ENCODE measurements at places on chromosomes 13 and 19.

- no peak for DNase-seq
These were observed 148.0 kb downstream of the FOXO1 start for GRCh38 chr13:40518481-40518882.

DNA sequence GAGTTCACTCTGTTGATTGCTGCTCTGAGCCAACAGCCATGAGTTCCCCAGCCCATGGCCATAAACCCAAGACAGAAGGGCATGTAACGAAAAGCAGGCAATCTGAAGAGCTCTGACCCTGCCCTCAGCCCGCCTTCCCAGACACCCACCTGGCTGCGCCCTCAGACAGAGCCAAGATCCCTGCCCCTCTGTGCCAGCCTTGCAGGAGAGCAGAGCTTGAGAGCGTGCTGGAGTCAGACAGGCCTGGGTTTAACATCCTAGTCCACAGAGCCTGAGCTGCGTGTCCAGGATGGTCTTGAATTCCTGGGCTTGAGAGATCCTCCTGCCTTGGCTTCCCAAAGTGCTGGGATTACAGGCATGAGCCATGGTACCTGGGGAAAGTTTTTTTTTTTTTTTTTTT, 19.0 kb upstream of the EMC10 start:
- DNase-seq, result no peak

DNA sequence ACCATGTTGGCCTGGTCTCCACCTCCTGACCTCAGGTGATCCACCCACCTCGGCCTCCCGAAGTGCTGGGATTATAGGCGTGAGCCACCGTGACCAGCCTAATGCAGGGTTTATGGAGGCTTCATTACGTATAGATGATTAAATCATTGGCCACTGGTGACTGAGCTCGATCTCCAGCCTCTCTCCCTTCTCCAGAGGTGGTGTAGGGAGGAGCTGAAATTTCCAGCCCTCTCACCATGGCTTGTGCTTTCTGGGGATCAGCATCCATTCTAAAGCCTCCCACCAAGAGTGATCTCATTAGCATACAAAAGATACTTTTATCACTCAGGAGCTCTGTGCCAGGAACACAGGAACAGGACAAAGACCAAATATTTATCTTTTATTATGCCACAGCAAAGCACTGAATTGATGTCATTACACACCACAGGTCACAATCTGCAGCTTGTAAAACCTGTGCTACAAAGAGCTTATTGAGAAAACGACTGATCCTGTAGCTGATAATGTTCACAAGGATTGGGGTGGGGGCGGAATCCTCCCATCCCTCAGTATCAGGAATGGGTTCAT, 32.4 kb downstream of the RHPN2 start:
- peak; percentile 4 for DNase-seq

DNA sequence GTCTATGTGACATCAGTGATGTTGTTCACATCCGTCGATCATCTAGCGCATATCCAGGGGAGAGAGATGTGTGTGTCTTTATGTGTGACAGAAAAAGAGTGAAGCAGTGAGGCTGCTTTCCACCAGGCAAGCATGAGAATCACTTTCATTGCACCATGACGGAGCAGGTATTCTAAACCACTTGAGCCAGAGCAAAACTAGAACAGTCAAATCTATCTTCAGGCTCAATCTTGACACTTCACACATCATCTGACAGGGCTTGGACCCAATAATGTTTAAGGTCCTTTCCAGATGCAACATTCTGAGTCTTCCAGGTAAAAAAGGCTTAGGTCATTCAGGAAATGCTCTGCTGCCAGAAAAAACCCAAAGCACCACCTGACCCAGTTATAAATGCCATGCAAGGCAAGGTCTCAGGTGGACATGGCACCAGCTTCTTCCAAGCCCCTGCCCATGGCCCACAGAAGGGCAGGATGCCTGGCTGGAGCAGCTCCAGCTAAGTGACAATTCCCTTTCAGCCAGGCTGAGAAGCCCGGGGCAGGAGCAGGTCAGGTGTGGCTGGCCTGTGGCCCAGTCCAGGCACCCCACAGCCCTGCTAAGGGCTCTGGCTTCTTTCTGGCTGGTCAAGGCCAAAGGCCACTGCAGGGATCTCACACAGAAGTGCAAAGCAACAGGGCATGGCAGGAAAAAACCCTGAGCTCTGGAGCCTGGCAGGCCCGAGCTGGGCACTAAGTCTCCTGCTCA, 5.0 kb downstream of the ELAVL1 start:
- DNase-seq, result no peak

DNA sequence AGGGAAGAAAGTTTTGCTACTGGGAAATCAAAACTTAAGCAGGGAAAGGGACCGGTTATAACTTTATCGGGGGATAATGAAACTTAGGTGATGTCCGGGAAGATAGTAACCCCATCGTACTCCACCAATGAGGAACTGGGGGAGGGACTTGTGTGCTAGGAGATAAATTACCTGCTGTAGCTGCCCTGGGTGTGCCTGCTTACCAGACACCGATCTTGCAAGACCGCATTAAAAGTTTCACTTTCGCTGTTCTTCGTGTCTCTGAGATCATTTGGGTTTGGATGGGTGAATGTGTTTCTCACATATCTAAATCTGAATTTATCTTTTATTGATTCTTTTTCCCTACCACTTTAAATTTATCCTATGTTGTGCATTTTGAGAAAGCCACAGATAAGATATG, 381.4 kb downstream of the SLITRK6 start:
- DNase-seq, result no peak

DNA sequence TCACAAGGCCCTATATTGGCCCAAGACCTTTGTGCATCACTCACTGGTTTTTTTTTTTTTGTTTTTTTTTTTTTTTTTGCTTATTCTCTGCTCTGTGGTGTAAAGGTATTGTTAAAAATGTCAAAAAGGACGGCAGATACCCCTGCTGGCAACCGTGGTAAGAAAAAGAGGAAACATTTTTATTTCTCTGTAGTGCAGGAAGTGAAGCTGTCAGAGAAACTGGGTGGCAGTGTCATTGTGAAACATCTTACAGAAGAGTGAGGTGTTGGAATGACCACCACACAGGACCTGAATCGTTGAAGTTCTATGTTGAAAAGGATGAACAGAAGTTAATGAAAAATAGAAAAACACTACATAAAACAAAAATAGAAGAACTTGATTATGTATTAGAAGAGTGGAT, 346.4 kb downstream of the FGF9 start:
- no peak for DNase-seq

GRCh38 chr19:29378126-29378525, 147.7 kb upstream of the VSTM2B start:
- DNase-seq, result no peak

DNA sequence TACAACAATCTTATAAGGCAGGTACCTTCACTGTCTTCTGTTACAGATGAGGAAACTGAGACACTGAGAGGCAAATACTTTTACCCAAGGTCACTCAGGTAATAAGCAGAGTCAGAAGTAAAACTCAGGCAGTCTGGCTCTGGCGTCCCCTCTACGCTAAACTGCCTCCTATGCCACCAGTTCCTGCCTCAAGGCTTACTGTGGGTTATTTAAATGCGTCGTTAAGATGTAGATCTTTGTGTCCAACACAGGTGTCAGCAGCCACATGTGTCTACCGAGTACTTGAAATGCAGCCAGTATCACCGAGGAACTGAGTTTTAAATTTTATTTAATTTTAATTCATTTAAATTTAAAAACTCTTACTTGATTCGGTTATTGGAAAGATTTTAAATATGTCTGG, 1.9 kb downstream of the HAS1 start:
- no peak for DNase-seq

DNA sequence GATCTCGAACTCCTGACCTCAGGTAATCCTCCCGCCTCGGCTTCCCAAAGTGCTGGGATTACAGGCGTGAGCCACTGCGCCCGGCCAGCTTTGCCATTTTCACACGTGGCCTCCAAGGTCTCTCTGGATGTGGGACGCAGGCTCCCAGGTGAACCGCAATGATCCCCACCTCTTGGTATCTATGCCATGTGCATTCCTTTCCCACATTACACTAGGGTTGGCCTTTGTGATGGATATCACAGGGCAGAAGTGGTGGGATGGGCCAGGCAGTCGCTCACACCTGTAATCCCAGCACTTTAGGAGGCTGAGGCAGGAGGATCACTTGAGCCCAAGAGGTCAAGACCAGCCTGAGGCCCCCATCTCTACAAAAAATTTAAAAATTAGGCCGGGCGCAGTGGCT, 22.4 kb downstream of the FGF21 start:
- no peak for DNase-seq

GRCh38 chr19:441213-441836, 19.5 kb downstream of the SHC2 start:
- no peak for DNase-seq

DNA sequence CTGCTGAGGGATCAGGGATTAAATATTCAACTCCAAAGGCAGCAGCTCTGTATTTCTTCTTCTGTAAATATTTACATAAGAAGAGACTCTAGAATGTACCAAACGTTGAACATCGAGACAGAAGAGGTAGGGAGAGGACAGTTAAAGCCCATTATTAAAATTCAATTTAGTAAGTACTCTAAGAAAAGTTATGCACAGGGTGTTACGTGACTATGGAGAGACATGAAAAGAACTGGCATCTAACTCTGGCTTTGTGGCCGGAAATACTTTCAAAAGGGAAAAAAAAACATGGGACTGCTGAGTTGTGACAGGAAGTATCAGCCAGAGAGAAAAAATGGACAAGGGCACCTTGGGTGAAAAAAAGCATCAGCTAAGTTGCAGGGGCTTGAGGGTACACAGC, 36.7 kb downstream of the LNX2 start:
- no peak for DNase-seq

GRCh38 chr13:39870197-39870747, 214.8 kb downstream of the COG6 start:
- no peak for DNase-seq

- DNase-seq, result no peak
These were observed 222.8 kb upstream of the NBEA start for GRCh38 chr13:34719060-34719875.

DNA sequence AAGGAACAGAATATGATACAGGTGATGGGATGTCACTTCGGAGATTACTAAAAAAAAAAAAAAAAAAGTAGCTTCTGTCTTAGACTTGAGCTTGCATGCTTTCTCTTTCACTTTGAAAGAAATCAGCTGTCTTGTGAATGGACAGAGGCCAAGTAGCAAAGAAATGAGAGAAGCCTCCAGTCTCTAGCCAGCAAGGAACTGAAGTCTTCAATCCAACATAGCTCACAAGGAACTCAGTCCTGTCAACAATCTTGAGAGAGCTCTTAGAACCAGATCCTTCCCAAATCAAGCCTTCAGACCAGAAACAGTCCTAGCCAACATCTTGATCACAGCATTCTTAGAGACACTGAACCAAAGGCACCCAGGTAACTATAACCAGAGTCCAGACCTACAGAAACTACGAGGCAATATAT, 7.7 kb downstream of the N4BP2L2 start:
- DNase-seq, result peak; percentile 84

DNA sequence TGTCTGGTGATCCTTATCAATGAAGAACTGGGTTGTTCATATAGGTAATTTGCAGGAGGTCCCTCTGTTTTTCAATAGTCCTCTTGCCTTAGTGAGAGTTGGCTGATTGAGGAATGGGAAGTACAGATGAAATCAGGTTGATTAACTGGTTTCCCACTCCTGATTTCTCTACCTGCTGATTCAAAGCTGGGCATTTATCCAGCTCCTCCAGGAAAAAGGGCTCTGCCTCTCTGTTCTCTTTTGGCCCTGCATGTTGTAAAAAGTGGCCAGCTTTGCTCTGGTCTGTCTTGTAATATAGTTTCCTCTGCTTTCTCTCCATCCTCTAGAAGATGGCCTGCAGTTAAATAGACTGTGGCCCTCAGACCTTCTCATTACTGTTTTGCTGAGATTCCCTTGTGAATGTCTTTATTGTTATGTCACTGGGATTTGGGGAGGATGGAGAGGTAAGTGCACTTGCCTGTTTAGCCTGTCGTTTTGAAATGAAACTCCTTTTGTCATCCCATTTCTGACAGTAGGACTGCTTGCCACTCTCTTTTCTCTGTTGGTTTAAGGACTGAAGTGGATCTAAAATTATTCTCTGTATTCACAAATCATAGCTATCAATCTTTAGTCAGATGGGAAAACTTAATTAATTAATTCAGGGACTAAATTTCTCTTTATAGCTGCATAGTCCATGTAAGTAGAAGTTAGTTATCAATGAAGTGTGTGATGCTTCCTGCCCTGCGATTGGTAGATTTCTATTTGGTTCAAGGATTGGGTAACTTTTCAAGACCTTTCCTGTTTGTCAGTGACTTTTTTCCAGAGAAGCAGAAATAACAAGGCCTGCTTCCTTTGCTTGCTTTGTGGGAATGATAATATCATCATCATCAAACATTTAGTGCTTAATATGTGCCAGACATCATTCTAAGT, 28.5 kb downstream of the GARRE1 start:
- no peak for DNase-seq

DNA sequence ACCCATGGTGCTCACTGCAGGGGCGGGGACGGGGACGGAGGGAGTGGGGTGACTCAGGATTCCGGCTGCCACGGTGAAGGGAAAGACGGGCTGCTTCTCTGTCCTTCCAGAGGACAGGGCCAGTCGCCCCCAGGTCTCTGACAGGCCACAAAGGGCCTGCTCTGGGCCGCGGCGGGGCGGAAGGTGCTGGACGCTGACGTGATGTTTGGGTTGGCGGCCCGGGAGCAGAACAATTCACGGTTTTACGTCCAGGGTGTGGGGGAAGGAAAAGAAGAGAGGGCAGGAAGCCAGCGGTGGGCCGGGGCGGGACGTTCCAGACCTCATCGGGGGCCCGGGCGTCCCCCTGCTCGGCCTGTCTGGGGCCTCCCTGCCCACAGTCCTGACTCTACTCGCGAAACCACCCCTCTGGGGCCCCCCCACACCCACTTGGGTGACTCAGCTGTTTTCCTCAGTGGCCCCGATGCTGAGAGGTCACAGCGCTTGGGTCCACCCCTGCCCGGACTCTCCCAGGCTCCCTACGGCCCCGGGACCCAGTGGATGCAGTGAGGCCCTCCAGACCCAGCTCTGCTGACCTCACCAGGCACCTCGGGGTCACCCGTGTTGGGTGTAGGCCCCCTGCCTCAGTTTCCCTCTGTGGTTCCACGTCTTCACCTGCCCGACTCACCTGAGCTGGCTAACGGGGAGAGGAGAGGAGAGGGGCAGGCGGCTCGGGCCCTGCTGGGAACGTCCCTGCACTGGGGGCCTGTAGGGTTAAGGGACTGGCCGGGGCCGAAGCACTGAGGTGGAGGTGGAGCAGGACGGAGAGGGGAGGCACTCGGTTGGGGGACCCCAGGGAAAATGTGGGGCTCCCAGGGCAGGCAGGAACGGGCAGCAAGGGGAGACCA, 29.2 kb downstream of the PIP5K1C start:
- peak; percentile 80 for DNase-seq

GRCh38 chr19:41998246-41999020, 4.4 kb upstream of the ATP1A3 start:
- DNase-seq, result peak; percentile 47

GRCh38 chr13:91894316-91894715, 495.9 kb downstream of the GPC5 start:
- DNase-seq, result no peak

DNA sequence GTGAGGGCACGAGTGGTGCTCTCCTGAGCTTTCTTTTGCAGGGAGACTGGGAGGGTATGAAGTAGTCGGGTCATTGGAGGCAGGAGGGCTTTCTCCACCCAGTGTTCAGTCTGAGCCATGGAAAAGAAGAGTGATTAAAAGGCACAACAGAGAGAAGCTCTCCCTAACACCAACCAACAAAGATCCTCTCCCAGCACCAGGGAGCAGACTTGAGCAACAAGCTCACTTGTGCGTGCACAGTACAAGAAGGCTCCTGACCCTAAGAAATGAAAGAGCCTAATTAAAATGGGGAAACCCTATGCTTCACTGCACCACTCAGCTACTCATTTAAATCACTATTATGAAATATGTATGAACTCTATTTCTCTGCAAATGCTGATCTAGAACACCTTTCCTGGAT, 276.3 kb upstream of the SOX21 start:
- DNase-seq, result peak; percentile 20

- DNase-seq, result peak; percentile 67
These were observed 8.8 kb downstream of the PRR22 start for GRCh38 chr19:5775668-5776309.
